ENCODE measurements at places on chromosomes 4 and X. TPM values are rescaled to one million over a fixed set of nuclear protein-coding genes. Genes with fewer than 3 reads are reported as not detected.

MGAT4D gene
- total RNA-seq, result not detected

P2RY8 gene
- not detected for total RNA-seq

PAGE5 gene
- total RNA-seq, result not detected

MAGEE1 gene
- total RNA-seq, result 3.4 TPM

DNA sequence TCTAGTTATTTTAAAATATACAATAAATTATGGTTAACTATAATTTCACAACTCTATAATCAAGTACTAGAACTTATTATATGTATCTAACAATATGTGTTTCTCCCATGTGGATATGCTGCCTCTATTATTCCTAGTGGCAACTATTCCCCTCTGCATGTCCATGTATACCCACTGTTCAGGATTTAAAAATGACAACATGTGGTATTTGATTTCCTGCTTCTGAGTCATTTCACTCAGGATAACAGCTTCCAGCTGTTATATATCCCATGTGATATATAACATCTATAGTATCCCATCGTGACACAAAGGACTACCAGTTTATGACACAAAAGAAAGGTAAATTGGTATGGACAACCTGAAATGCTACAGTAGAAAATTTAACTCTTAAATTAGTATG, 167.4 kb upstream of the TACR3 start:
- no peak for DNase-seq

GRCh38 chr4:185578284-185578683, 43.0 kb upstream of the PDLIM3 start:
- no peak for DNase-seq

- no peak for DNase-seq
These were observed 124.9 kb upstream of the POF1B start for GRCh38 chrX:85504381-85504780.

GRCh38 chr4:124530464-124531077, 182.0 kb downstream of the ANKRD50 start:
- DNase-seq, result no peak

- no peak for DNase-seq
These were observed 384.8 kb downstream of the AFF2 start for GRCh38 chrX:148885203-148885602.

DNA sequence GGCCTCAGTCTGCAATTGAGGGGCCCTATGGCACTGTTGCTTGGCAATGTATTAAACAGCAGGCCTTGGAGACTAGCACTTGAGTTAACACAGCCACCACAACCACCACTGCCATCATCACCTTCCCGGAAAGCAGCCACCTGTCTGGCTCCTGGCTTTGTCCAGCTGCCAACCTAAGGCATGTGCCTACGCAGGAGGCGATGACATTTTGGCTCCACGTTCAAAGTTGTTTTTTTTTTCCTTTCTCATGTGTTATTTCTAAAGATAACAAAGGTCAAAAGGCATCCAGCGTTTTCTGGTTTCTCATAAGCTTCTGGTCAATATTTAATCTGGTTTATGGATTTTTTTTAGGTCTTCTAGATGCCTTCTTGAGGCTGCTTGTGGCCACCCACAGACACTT, 7.5 kb downstream of the CLDN2 start:
- no peak for DNase-seq

DNA sequence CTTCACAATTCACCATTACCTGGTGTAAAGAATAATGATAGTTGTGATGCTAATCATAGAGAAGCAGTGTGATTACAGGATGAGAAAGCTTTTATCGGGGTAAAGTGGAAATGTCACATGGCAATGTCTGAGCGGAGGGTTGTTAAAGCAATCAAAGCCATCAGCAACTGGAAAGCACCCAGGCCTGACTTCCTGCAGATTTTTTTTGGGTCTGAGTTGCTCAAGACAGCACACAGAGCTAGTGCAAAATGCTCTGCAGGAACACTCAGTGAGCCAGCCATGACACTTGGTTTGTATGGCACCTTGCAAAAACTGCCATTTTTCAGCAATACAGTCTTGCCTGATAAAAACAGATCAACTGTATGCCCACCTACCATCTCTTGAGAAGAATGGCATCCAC, 152.9 kb downstream of the COL4A6 start:
- DNase-seq, result no peak

- no peak for DNase-seq
These were observed at the start of gene TLR10 for GRCh38 chr4:38782452-38783108. TSS of gene TLR10 (minus strand) at chr4:38782990. CDS start at chr4:38775590, 7,400 bp downstream.

DNA sequence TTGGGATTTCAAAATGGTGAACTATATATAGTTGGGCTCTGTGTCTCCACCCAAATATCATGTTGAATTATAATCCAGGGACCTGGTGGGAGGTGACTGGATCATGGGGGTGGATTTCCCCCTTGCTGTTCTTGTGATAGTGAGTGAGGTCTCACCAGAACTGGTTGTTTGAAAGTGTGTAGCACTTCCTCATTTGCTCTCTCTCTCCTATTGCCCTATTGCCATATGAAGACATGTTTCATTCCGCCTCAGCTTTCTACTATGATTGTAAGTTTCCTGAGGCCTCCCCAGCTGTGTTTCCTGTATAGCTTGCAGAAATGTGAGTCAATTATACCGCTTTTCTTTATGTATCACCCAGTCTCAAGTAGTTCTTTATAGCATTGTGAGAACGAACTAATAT, 545.6 kb downstream of the TRAM1L1 start:
- DNase-seq, result no peak

Measured in osteocyte (in vitro differentiated cells).